ENCODE measurements at places on chromosomes 4 and X.

- DNase-seq: no peak
Observed at GRCh38 chr4:128517739-128518510, 230.3 kb upstream of the PGRMC2 start.

GRCh38 chr4:147633113-147633512, 15.9 kb downstream of the TMEM184C start:
- no peak for DNase-seq

GRCh38 chr4:140113653-140114052, 40.3 kb downstream of the MAML3 start:
- DNase-seq: no peak

GRCh38 chr4:38489011-38489861, 174.8 kb upstream of the KLF3 start:
- no peak for DNase-seq

- DNase-seq: no peak
Observed at GRCh38 chr4:135741583-135741982, 1540.0 kb upstream of the PABPC4L start.

DNA sequence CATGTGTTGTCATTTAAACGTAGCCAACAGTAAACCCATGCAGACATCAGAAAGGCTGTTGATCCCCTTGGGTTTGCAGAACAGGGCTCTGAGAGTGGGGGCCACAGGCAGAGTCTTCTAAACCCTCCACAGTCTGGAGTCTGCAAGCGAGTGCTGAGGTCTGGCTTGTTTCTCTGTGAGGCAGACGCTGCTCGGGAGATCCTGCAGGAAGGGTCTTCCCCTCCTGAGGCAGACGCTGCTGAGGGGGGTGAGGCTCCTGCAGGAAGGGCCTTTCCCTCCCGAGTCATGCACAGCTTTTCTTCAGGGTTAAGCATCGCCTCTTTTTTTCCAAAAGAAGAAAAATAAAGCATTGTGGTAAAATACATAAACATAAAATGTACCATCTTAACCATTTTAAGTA, 17.1 kb upstream of the PDE6B start:
- DNase-seq: no peak

GRCh38 chr4:152277333-152277732, 258.6 kb downstream of the FBXW7 start:
- no peak for DNase-seq

GRCh38 chrX:30607155-30607554, 29.6 kb upstream of the TASL start:
- DNase-seq: no peak

GRCh38 chr4:2802618-2803531, 10.0 kb downstream of the SH3BP2 start:
- no peak for DNase-seq

DNA sequence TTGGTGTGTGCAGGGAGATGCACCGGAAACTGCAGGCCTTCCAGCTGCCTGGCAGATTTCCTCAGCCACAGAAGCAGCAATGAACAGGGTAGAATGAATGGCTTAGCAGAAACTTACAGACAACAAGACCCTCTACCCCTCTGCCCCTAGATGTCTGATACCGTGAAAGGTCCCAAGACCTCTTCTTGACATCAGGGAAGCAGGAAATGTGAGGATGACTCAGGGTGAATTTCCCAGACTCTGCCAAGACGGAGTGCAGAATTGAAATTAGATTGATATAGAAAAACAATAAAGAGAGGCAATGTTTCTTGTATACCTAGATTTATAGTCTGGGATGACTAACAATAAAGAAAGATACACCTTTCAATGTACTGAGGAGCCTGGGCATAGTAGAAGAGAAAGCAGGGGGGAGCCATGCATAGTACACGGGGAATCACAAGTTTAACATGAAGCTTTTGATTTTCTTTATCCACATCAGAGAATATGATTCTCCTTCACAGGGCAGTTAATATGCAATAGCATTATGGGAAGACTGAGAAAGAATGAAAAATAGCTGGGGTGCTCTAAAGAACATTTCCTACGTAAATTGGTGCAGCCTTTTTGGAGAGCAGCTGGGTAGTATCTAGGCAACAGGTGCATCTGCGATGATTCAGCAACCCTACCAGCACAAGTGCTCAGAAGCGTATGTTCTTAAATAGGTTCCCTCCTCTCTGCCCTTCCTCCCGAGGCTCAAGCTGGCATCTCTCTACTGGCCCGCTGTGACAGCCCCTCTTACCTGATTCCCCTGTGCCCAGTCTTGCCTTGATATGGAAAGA, 18.3 kb upstream of the CXCR3 start:
- no peak for DNase-seq

DNA sequence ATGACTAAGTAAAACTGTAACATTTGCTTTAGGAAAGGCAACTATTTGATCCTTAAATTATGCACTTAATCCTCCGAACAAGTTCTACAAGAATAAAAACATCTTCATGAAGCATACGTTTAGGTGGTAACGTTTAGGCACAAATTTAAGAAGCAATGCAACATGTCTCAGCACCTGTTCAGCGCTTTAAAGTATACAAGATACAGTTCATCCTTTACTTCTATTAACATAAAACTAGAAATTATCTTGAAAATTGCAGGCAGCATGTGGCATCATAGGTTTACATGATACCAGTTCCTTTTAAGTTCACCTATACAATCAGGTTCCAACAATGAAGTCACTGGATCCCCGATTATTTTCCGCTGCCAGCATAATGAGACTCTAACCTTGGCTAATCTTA, 1.5 kb downstream of the PLA2G12A start:
- no peak for DNase-seq

GRCh38 chrX:48696909-48697727, 584 bp downstream of the SUV39H1 start:
- no peak for DNase-seq

- DNase-seq: no peak
Observed at GRCh38 chr4:138398322-138398721, 156.2 kb upstream of the SLC7A11 start.

GRCh38 chr4:123250843-123251242, 145.8 kb upstream of the SPRY1 start:
- DNase-seq: no peak

DNA sequence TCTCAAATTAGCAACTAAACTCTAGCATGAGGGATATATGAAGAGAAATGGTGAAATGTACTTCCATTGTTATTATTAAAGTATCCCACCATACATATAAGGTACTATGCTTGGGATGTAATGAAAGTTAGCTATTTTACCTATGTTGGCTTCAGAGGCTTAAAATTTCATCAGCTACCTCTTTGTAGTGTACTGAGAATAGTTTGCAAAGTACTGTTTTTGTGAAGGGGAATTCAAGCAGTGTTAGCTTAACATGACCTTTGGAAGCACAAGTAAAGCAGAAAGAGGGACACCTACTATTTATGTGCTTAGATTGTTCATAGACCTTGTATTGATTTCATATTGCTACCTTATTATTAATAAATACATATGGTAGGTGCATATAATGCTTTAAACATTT, 11.8 kb downstream of the PPP4R3C start:
- no peak for DNase-seq

GRCh38 chr4:101008503-101008902, 338.8 kb downstream of the PPP3CA start:
- DNase-seq: no peak

GRCh38 chr4:98222306-98222705, 38.9 kb upstream of the RAP1GDS1 start:
- no peak for DNase-seq

DNA sequence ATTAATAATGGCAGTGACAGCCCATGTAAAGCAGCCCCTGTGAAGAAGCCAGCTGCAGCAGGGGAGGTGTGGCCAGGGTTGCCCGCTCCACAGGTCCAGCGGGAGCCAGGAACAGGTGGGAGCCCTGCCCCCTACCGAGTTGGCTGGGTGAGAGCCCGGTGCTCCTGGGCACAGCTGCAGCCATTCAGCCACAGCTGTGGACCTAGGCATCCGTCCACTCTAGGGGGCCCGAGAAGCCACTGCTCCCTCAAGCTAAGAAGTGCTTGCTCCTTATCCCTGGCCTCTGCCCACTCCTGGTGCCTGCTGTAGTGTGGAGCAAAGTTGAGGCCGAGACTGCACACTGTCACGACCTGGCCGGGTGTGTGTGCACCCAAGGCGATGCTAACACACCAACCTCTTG, 1469.0 kb downstream of the PCDH7 start:
- DNase-seq: no peak

- no peak for DNase-seq
Observed at GRCh38 chr4:151717314-151717713, 43.5 kb downstream of the GATB start.

- DNase-seq: no peak
Observed at GRCh38 chr4:153403726-153404125, 59.2 kb downstream of the MND1 start.

DNA sequence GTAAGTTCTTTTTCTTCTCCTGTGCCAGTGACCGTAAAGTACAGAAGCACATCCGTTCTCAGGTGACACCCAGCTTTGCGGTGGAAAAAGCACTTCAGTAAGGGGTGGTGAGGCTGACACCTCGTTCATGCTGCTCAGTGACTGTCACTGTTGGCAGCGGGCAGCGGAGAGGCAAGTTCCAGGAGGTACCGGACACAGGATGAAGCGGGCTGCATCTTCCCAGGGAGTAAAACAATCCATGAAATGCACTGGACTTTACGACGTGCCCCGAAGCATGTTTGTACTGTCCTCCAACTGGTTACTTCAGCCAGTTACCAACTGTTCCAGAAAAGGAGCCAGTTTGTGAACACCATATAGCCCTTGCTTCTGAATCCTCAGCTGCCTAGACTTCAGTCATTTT, 110.7 kb downstream of the ZNF827 start:
- DNase-seq: no peak

DNA sequence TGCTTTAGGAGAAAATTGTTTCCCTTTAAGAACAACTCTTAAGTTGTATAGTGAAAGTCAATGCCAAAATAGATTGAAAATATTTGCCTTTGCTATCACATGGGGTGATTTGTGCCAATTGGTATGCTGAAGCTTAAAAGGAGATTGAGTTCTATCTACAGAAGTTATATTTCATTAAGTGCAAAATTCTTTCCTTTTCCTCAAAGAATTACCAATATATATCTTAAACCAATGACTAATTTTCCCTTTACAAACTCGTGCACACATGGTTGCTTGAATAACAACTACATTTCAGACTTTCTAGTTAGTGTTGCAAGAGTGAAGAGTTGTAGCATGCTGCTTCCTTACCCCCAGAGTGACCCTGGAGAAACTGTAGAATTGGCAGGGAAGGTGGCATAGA, 990.0 kb upstream of the PABPC4L start:
- no peak for DNase-seq

DNA sequence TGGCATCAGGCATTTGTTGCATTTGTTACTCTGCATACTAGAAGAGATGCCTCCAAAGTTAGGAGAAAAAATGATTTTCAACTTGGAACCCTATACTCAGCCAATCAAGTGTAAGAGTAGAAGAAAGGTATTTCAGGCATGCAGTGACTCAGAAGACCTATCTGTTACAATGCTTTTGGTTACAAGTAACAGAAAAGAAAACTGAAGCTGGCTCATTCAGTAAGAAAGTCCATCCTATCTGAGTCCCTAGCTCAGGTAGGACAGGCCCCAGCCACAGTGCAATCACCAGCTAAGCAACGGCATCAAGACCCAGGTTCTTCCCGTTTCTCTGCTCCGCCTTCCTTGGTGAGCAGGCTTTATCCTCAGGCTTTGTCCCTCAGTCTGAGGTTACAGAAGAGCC, 23.3 kb downstream of the MECP2 start:
- no peak for DNase-seq

- no peak for DNase-seq
Observed at GRCh38 chr4:1784789-1785591, 8.1 kb upstream of the FGFR3 start.

DNA sequence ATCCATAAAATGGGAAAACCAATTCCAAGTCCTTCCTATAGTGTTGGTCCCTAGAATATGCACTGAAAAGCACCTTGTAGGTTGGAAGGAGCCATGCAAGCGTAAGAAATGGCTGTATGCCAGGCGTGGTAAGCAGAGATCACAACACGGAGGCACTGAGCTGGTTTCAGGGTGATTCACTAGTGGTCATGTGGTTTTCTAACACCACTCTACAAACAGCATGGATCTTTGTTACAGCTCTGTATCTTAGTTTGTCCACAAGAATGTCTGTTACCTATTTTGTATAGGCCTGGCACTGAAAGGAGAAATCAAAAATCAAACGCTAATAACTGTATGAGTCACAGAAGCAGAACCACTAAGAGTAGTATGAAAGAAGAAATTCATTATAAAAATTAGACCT, 71.9 kb downstream of the MAGEB17 start:
- DNase-seq: no peak

- no peak for DNase-seq
Observed at GRCh38 chr4:148261848-148262247, 180.4 kb downstream of the NR3C2 start.

DNA sequence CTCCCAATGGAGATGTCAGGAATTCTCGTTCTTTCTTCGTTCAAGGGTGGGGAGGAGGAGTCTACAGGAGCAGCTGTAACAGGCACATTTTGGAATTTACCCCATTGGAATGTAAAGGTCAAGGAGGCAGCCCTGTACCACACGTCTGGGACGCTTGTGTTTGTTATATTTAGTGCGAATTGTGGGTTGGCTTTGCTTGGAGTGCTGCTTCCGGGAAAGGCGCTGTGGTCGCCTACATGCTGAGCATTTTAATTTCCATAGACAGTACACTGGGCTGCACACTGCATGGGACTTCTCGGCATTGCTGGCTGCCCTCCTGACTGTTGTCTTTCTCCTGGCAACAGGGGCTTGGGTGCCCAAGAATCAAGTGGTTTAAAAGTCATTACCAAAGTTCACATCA, 12.8 kb downstream of the GYG2 start:
- no peak for DNase-seq

- DNase-seq: no peak
Observed at GRCh38 chr4:2837110-2837903, 6.3 kb upstream of the ADD1 start.

- no peak for DNase-seq
Observed at GRCh38 chr4:98586962-98587354, 71.5 kb downstream of the TSPAN5 start.

DNA sequence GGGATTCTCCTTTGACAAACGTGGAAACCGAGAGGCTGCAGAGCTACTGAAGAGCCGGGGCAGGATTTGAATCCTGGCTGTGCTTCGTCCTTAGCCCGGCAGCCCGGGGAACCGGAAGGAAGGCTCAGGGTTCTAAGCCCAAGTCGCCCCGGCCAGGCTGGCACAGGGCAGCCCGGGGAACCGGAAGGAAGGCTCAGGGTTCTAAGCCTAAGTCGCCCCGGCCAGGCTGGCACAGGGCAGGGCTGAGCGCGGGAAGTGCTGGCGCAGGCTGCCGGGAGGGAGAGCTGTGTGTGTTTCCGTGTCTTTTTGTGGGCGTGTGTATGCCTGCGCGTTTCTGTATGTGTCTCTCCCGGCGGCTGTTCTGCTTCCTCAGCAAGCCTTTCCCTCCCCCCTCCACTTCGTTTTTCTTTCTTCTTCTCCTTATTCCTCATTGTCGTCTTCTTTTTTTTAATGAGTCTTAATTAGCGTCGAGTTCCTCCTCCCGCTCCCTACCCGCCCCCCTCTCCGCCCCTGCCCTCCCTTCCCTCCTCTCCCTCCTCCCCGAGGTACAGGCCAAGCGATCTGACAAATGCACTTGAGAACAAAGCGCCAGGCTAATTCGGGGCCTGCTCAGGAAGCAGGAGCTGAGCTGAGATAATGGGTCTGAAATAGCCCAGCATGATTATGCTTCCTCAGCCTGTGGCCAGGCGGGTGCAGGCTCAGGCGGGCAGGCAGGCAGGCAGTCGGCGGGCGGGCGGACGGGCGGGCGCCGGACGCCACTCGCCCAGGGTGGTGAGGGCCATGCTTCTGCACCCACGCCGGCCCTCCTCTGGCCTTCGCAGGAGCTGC, 65.9 kb downstream of the EFNB1 start:
- DNase-seq: no peak

Data from cortex of kidney (tissue), 1 donor.